Fibroblast of villous mesenchyme (primary cell): ENCODE measurements at places on chromosomes 5 and 9. TPM values are rescaled to one million over a fixed set of nuclear protein-coding genes. Genes with fewer than 3 reads are reported as not detected.

The PDE4D gene
- total RNA-seq, result 6.0 and 11.9 TPM in 2 replicates

DNA sequence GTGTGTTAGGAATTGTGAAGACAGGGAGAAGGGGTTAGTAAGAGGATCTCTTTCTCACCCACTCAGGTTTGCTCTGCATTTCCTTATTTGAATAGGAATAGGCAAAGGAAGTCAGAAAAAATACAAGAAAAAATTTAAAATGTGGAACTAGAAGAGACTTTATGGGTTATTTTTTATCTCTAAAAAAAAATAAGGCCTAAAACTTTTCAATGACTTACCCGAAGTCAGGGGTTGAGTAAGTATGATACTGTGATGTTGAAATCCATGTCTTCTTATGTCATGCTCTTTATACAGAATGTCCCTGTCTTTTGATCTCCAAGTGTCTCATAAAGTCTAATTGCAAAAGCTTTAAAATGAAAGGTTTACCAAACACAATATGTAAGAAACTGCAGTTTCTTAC, 148.3 kb upstream of the PIK3R1 start:
- DNase-seq, result peak; percentile 53

DNA sequence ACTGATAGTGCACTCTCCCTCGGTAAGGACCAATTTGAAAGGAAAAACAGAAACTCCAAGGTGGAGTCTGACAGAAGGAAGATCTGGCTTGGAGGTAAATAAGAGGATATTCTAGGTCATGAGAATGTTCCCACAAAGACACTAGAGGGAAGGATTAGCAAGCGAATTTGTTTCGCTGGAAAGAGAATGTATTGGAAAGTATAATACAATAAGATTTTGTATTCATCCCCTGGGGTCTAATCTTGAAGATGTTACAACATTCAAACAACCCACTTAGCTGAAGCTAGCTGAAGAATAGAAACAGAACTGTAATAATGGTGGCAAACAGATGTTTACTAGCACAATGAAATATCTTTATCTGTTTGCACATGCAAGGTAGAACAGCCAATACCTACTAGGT, 158.7 kb downstream of the GNAQ start:
- no peak for DNase-seq

The PAEP gene
- not detected in 2 replicates for total RNA-seq

DNA sequence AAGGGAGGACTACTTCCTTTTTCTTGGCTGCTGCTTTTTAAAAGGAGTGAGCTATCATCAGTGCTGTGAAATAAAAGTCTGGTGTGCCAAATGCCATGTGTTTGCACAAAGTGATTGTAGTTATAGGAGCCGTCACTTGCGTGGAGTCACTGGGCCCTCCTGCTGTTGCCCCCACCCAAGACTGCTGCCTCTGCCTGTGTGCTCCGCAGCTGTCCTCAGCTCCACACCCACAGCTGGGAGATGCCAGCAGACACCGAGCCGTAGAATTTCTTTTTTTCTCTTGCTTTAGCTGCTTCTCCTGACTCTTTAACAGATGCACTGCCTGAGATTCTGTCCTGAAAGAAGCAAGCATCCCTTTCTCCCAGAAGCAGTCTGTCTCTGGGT, 9.8 kb upstream of the GLE1 start:
- no peak for DNase-seq

The ORM2 gene
- not detected in 2 replicates for total RNA-seq

The IL9 gene
- not detected in 2 replicates for total RNA-seq

The FAM200C gene
- total RNA-seq, result 2.9 and 4.7 TPM in 2 replicates

The PCDHA12 gene
- total RNA-seq, result under 0.01 TPM in 2 replicates

The SHISAL2B gene
- not detected in 2 replicates for total RNA-seq

- no peak for DNase-seq
Measured at GRCh38 chr5:146828385-146828784, 50.2 kb downstream of the PPP2R2B start.
